ENCODE measurements at places on chromosomes 2 and 18.

DNA sequence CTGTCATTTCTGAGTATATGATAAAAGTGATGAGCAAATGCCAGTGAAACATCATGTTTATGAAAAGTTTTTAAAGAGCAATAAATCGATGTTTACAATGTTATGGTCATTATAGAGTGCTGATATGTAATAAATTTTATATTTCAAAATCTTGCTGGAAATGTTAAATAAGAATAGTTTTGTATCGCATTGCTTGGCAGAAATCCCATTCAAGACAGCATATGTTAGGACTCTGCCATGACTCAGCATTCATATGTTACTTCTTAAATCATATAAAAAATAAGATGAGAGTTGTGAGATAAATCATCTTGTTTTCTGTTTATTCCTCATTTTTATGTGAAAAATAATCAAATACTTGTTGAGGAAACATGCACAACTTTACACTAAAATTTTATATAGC, 949.9 kb upstream of the NRXN1 start:
- no peak overlapping the region for H3K27ac ChIP-seq
- no peaks in the 10 kb centered on the region for H3K27me3 ChIP-seq
- H3K36me3 ChIP-seq, result no peaks in the 10 kb centered on the region
- H3K4me1 ChIP-seq, result no peaks in the 10 kb centered on the region

DNA sequence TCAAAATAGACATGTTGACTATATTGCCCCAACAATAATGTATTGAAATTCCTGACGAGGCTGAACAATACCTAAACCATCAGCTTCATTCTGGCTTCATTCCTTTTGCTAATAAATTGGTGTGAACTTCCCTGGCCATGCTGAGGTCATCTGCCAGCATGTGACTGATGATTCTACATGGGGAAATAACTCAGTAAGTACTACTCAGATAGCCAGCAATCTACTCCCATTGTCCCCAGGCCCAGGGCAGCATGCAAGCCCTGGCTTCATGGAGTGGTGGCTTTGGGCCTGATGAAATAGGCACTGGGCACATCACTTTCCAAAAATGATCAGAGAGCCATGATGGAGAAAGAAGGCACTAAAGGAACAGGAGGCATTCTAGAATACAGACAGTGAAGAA, 468.5 kb upstream of the PIK3C3 start:
- H3K36me3 ChIP-seq, result no peaks in the 10 kb centered on the region
- H3K27ac ChIP-seq, result no peak overlapping the region
- no peaks in the 10 kb centered on the region for H3K4me1 ChIP-seq

DNA sequence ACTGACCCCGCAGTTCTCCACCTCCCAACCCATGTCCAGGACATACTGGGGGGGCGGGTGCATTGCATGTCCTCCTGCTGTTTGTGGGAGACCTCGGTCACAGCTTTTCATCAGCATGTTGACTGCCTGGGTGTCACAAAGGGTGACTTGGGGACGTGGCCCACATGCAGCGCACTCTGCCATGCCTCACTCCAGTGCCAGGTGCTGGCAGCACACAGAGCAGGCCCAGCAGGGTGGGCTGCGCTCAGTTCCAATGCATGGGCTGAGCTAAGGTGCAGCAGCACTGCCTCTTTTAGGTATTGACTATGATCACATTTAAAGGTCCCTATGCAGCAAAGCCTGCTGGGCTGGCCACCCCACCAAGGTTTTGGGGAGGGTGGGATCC, 261.9 kb upstream of the SALL3 start:
- H3K27me3 ChIP-seq, result peaks cover 3% of the 10 kb centered on the region
- no peaks in the 10 kb centered on the region for H3K36me3 ChIP-seq
- H3K4me1 ChIP-seq, result no peaks in the 10 kb centered on the region
- H3K27ac ChIP-seq, result no peak overlapping the region
- no peak overlapping the region for H3K4me3 ChIP-seq

DNA sequence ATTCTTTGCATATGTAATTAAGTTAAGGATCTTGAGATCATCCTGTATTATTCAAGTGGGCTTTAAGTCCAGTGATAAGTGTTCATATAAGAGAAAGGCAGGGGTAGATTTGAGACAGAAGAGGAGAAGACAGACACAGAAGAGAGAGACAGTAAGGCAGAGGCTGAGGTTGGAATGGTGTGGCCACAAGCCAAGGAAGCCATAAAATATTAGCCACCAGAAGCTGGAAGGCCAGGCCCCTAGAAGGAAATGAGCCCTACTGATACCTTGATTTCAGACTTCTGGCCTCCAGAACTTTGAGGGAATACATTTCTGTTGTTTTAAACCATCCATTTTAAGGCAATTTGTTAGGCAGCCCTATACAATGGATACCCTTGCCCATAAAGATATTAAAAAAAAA, 66.9 kb upstream of the DLX2 start:
- no peak overlapping the region for H3K27ac ChIP-seq
- no peaks in the 10 kb centered on the region for H3K4me1 ChIP-seq
- H3K4me3 ChIP-seq, result no peak overlapping the region
- peaks cover 6% of the 10 kb centered on the region for H3K27me3 ChIP-seq

GRCh38 chr18:76275727-76276313, 219.2 kb downstream of the ZNF516 start:
- no peaks in the 10 kb centered on the region for H3K4me1 ChIP-seq
- H3K36me3 ChIP-seq, result no peaks in the 10 kb centered on the region
- DNase-seq, result no peak
- H3K4me3 ChIP-seq, result no peak overlapping the region
- H3K27ac ChIP-seq, result no peak overlapping the region

GRCh38 chr2:8303322-8303832, 378.5 kb upstream of the ID2 start:
- H3K27me3 ChIP-seq, result no peaks in the 10 kb centered on the region
- no peak overlapping the region for H3K27ac ChIP-seq
- no peaks in the 10 kb centered on the region for H3K36me3 ChIP-seq
- DNase-seq, result no peak

All from hepatocyte (in vitro differentiated cells).